Fibroblast of lung (primary cell): ENCODE measurements at places on chromosomes 7 and 10.
A peak's percentile ranks its signal among the peaks of the same experiment; 100 is the strongest.

DNA sequence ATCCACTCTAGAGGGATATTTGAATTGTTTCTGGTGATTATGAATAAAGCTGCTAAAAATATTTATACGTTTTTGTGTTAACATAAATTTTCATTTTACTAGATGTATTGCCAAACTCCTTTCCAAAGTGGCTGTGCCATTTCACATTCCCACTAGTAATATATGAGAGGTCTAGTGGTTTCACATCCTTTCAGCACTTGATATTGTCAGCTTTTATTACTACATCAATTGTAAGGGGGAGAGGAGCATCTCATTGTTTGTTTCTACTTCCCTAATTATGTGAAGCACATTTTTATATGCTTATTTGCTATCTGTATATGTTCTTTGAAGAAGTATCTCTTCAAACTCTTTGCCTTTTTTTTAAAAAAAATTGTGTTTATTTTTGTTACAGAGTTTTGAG, 184.5 kb downstream of the ADK start:
- no peak for DNase-seq

DNA sequence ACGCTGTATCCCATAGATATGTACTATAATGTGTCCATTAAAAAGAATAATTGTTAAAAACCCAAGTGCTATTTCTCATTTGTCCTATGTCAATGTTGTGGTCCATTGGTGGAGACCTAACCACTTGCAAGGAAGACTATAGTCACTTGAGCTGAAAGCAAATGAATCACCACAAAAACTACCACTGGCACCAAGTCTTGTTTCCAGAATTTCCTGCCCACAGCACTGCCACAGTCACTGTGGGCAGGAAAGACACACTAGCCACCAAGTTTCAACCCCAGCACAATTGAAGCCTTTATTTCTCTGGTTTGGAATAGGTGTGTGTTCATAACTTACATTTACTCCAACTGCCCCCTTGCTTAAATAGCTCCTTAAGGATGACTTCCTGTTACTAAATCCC, 12.4 kb downstream of the DIP2C start:
- no peak for DNase-seq

DNA sequence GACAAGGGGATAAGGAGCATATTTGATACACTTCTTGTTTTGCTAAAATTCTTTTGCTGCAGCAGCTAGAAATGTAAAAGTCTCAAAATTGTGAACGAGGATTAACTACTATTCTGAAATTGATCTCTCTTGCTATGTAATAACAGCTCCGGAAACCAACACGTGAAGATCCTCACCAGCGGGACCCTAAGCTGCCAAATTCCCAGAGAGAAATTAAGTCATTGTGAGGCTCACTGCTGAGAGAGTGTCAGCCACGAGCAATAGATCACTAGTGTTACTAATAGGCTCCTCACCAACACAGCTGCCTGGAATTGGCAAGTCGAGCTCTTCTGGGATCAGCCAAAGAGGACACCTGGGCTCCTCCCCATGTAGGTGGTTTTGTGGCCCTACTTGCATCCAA, 5.6 kb upstream of the VWA2 start:
- no peak for DNase-seq

- no peak for DNase-seq
Measured at GRCh38 chr7:38163671-38164070, 14.4 kb upstream of the STARD3NL start.

- DNase-seq = peak; percentile 67
Measured at GRCh38 chr10:15744217-15744865, 24.6 kb upstream of the ITGA8 start.

- DNase-seq = peak; percentile 31
Measured at GRCh38 chr7:112938863-112939573, 147.6 kb downstream of the GPR85 start.

- DNase-seq = no peak
Measured at GRCh38 chr7:82507976-82508677, 64.5 kb upstream of the CACNA2D1 start.

DNA sequence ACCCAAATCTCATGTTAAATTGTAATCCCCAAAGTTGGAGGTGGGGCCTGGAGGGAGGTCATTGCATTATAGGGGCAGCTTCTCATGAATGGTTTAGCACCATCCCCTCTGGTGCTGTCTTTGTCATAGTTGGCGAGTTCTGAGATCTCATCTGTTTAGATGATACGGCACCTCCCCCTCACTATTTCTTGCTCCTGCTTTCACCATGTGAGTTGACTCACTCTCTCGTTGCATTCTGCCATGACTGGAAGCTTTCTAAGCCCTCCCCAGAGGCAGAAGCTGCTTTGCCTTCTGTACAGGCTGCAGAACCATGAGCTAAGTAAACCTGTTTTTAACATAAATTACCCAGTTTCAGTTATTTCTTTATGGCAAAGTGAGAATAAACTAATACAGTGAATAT, 18.9 kb upstream of the ZNF138 start:
- no peak for DNase-seq

DNA sequence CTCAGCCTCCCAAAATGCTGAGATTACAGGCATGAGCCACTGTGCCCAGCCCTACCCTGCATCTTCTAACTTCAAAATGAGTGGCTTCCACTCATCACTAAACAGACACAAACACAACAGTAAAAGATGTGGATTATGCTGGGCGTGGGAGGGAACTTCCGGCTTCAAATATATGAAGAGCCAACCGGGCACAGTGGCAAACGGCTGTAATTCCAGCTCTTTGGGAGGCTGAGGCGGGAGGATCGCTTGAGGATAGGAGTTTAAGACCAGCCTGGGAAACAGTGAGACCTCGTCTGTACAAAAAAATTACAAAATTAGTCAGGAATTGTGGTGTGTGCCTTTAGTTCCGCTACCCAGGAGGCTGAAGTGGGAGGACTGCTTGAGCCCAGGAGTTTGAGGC, 92.2 kb upstream of the GNA12 start:
- DNase-seq = no peak

DNA sequence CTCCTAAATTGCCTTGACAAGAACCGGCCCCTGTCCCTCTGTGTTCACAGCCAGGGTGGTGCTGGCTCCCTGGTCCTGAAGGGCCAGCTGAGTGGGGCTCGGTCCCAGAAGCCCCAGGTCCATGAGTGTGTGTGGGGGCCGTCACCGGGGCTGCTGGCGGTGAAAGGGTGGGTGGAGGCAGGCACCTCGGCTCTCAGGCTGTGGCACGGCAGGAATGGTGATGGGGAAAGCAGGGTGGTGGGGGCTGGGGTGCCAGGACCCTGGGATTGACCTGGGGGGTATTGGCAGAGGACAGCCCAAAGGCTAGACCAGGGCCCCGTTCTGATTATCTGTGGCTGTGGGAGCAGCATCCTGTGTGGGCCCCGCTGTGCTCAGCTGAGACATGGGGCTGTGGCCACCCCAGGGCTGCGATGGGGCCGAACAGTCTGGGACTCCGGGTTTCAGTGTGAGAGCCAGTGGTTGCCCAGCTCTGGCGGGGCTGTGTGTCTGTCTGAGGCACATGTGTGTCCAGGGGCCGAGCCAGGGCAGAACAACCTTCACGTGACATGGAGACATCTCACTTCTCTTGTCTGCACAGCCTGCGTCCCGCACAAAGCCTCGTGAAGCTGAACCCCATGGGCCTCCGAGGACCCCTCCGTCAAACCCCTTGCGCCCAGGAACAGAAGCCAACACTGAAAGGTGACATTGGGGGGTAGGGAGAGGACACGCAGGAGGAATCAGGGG, 144.2 kb downstream of the ELFN1 start:
- no peak for DNase-seq

- no peak for DNase-seq
Measured at GRCh38 chr10:98646998-98647917, 200.5 kb upstream of the HPS1 start.

- no peak for DNase-seq
Measured at GRCh38 chr7:88664630-88665233, 94.8 kb upstream of the ZNF804B start.

- no peak for DNase-seq
Measured at GRCh38 chr10:60209874-60210570, 179.7 kb downstream of the ANK3 start.

- no peak for DNase-seq
Measured at GRCh38 chr7:85693326-85693725, 506.5 kb upstream of the SEMA3D start.

GRCh38 chr7:144907577-144907976, 71.7 kb upstream of the TPK1 start:
- no peak for DNase-seq

GRCh38 chr10:115091161-115091560, 2.0 kb upstream of the ATRNL1 start:
- no peak for DNase-seq

- DNase-seq = peak; percentile 74
Measured at GRCh38 chr7:55306331-55306730, 58.8 kb upstream of the LANCL2 start.

- DNase-seq = no peak
Measured at GRCh38 chr7:73918926-73919693, 58.2 kb downstream of the TMEM270 start.

GRCh38 chr7:22853674-22854157, 31.1 kb upstream of the TOMM7 start:
- no peak for DNase-seq

DNA sequence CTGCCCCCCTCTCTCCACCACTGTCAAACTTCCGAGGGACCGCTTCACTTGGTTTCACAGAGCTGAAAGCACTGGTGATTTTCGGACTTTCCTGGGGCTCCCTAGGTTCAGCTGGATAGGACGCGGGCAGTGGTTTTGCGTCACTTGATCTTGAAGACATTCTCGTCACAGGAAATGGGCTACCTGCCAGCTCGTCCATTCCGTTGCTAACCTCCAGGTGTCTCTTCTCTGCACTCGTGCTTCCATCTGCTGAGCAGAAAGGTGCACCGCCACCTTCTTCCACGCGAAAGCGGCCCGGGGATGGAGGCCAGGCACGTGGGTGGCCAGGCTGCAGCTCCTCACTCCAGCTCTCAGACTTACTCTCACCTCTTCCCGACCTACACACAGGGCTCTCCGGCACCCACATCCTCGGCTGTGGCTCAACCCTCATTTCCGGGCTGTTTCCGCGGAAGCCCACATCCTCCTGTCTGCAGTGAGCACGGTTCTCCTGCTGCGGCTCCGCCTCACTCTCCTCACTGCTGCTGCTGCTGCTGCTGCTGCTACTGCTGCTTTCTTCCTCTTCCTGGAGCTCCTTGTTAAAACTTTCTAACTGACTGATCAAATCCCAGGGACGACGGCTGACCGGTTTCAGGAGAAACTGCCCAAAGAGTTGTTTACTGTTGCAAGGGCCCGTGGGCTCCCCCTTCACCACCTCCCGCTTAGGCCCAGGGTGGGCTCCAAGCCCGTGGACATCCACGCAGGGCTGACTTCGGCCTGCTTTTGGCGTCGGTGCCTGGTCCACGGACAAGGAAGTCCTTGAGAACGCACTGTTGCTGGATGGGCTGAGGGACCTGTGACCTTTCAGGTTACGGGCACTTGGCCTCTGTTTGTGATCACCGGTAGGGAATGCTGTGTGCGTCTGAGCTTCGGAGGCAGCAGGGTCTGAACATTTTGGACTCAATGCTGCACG, 32.1 kb downstream of the JCAD start:
- DNase-seq = no peak

DNA sequence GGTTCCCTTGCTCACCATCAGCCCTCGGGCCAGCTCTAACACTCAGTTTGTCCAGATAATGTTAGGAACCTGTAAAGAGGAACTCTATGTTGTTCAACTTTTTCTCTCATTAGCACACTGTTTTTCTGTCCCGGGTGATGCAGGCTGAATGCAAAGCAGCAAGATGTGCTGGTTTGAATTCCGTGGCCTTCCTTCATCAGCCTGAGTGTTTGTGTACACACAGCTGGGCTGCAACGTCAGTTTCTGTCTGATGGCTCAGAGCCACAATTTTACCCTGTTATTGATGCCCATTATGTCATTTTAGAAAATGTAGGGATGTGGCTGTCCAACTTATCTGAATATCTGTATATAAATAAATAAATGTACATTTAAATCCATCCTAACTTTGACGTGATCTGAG, 152.0 kb downstream of the PLPP4 start:
- DNase-seq = no peak

GRCh38 chr10:79170993-79171392, 102.2 kb downstream of the ZMIZ1 start:
- DNase-seq = no peak

DNA sequence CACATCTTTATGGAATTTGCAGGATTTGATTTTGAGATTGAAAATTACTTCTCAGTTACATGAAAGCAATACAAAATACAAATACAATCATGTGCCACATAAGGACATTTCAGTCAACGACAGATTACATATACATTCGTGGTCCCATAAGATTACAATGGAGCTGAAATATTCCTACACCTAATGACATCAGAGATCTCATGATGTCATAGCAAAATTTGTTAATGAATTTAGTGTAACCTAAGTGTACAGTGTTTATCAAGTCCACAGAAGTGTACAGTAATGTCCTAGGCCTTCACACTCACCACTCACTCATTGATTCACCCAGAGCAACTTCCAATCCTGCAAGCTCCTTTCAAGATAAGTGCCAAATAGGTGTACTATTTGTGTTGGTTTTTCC, 126.5 kb downstream of the GPAM start:
- no peak for DNase-seq
